HFF-Myc (cell line): ENCODE measurements at places on chromosomes 12 and 14.

DNA sequence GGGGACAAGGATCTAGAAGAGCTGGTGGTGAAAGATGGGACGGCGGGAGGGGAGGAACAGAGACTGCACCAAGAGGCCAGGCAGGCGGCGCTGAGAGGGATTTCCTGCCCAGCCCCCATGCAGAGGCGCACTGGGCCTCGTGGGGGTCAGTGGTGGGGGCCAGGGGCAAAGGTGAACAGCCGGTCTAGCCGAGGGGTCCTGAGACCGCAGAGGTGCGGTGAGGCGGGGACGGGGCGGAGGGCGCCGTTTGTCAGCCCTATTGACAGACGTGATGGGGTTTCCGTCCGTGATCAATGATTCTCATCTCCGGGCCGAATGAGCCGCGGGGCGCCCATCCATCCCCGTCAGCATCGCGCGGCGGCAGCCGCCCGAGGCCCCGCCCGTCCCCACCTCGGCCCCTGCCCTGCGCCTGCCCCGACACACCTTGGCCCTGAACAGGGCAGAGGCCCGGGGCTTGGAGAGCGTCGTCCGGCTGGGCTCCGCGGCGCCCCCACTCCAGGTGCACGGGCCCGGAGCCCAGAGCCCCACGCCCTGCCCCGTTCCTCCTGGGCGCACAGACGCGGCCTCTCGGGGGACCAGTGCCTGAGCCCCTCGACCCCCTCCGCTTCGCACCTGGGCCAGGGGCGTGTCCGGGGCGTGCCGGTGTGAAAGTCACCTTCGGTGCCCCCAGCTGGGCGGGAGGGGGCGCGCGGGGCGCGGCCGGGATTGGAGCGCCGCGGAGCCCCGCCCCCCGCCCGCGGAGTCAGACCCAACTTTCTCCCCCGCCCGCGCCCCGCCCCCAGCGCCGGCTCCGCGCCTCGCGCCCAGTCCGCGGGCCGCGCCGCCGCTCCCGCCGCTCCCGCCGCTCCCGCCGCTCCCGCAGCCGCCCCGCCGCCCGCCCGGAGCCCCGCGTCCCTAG is at the start of gene NXPH4:
NXPH4 (plus strand) TSS at position 781 of the 898 bp plus-strand sequence. CDS start 176 bp downstream, outside the sequence.
- no peak for DNase-seq

GRCh38 chr12:56257491-56258067 is 605 bp downstream of the ANKRD52 start:
- no peak for DNase-seq

- DNase-seq, result no peak
Observed at GRCh38 chr14:81801921-81802320, 268.3 kb upstream of the SEL1L start.

DNA sequence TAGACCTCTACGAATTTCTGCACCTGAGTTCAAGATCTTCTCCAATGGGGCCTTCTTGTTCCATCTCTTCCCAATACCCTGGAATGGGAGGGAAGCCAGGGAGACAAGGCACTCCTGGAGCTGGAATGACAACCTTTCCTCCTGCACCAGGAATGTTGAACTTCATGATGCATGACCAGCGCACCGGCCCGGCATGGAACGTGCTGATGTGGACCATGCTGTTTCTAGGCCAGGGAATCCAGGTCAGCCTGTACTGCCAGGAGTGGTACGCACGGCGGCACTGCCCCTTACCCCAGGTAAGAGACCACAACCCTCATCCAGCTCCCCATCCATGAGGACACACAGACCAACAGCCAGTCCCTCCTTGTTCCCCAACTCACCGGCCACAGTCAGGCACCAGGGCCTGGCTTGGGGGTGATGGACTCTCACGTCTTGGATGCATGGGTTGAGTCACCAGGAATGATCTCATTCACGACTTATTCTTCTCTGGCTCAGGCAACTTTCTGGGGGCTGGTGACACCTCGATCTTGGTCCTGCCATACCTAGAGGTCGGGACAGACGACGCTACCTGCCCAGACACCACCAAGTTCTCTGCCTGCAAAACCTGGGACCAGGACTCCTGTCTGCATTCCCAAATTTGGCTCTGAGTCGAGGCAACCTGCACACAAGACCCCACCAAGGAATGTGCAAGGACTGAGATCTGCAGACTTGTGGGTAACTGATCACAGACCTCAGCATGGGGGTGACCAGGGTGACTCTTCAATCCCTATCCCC is 20.5 kb downstream of the SOAT2 start:
- DNase-seq, result no peak

GRCh38 chr14:79749065-79749464 is 462.2 kb downstream of the DIO2 start:
- DNase-seq, result no peak

- DNase-seq, result no peak
Observed at GRCh38 chr14:52267501-52268278, at the start of gene PTGDR. Gene PTGDR (plus strand): TSS chr14:52267698. CDS start chr14:52267815, 117 bp downstream.
